Endothelial cell (in vitro differentiated cells): ENCODE measurements at places on chromosomes 4 and X. TPM values are rescaled to one million over a fixed set of nuclear protein-coding genes. Genes with fewer than 3 reads are reported as not detected.

GRCh38 chrX:22969411-22969810 lies 30.3 kb upstream of the DDX53 start:
- no peaks in the 10 kb centered on the region for H3K4me1 ChIP-seq
- DNase-seq = no peak
- no peaks in the 10 kb centered on the region for H3K36me3 ChIP-seq
- no peak overlapping the region for H3K4me3 ChIP-seq
- H3K27me3 ChIP-seq = peaks cover 2% of the 10 kb centered on the region

DNA sequence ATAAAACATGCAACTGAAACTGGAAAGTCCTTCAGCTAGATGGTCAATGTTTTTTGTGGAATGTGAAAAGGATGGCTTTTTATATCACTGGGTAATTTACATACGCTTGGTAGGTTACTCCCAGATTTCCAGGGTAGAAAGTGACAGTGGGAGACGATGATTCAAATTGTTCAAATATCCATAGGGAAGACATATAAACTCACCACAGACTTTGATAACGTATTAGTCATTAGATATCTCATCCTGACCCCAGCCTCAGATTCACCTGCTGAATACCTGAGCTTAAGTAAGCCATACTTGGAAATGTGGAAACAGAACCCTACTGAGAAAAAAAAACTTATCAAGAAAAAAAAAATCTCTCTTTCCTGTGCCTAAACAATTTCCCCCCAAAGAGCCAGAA lies 169.4 kb downstream of the ZNF674 start:
- no peak overlapping the region for H3K4me3 ChIP-seq
- no peak overlapping the region for H3K27ac ChIP-seq

DNA sequence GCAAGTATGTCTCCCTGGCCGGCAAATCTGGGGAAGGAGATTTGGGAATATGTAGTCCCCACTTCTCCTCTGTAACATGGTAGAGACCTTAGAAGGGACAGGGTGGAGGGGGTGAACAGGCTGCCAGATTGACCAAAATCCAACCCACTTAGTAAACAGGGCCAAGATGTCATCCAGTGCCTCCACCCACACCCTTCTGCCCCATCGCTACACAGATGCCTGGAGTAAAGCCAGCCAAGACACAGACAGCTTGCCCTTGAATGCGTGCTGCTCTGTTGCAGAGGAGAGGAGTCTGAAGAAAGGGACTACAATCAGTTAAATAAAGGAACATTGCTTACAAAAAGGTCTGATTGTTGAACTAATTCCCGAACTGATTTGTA lies 160.1 kb upstream of the LDB2 start:
- no peaks in the 10 kb centered on the region for H3K36me3 ChIP-seq
- H3K27ac ChIP-seq = no peak overlapping the region
- H3K27me3 ChIP-seq = no peaks in the 10 kb centered on the region
- H3K4me1 ChIP-seq = no peaks in the 10 kb centered on the region

GRCh38 chrX:121160987-121161386 lies 113.6 kb downstream of the GLUD2 start:
- H3K4me3 ChIP-seq = no peak overlapping the region
- H3K27me3 ChIP-seq = no peaks in the 10 kb centered on the region
- peaks cover 3% of the 10 kb centered on the region for H3K4me1 ChIP-seq
- H3K27ac ChIP-seq = no peak overlapping the region

DNA sequence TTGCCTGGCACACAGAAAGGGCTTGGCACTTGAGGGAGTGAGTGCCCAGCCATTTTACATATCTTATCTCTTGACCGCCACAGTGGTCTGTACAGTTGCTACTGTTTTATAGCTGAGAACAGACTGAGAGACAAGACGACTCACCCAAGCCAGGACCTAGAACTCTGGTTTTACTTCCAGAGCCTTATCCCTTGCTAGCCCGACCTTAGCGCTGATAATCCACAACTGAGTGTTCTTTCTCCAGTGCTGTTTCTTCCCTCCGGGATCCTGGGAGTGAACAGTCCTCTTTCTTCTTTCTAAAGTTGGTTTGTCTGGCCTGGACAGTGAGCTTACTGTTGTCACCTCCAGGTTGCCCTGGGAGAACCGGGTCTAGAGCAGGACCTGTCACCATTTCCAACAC lies 52.5 kb upstream of the TADA2B start:
- no peak overlapping the region for H3K4me3 ChIP-seq
- peaks cover 11% of the 10 kb centered on the region for H3K27me3 ChIP-seq
- peaks cover 32% of the 10 kb centered on the region for H3K4me1 ChIP-seq

DNA sequence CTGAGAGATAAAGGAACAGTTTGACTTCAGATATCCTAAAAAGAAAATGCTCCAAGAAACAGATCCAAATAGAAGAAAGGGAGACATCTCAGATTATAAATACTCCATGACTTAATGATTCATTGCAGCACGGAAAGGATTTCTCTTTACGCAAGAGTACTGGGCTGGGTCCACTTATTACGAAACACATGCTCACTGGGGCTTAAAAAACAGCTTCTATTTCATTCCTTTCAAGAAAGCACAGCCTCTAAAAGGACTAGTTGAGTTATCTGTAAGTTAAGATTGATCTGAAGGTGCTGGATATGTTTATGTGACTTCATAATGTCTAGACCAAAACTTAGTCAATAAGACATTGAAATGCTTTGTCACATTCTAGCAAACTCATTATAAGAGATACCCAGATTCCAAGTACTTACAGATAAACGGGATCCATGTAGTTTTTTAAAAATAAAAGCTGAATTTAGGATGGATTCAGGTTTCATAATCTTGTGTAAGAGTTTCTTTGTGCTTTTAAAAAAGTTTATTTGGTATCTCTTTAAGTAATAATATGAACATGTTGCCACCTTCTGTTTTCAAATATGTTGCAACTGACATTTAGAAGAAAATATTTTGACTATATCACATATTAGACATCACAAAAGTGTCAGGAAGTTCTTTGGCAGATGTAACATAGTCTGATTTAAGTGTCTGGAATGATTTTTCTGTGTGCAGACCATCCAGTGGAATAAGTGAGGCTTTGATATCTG lies 109.5 kb upstream of the MYOZ2 start:
- H3K4me1 ChIP-seq = no peaks in the 10 kb centered on the region
- peaks cover 5% of the 10 kb centered on the region for H3K27me3 ChIP-seq
- H3K4me3 ChIP-seq = no peak overlapping the region
- H3K27ac ChIP-seq = no peak overlapping the region

- no peaks in the 10 kb centered on the region for H3K27me3 ChIP-seq
- H3K27ac ChIP-seq = peak overlapping the region; percentile 37
These were observed 36.9 kb downstream of the SORBS2 start for GRCh38 chr4:185774845-185775680.

DNA sequence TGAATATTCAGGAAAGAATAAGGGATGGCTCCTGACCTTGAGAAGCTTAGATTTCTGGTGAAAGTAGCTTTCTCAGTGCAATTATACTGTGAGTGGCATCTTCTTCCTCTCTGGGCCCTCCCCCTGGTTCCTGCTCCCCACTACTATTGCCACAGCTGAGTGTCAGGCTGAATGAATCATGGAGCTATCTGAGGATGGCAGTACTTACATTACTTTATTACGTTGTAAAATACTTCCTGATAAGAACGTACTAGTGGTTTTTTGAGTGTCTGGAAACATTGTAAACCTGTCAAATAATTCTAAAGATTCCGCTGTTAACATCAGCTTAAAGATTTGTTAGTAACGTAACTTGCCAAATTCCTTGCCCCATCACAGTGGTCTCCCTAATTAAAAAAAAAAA lies 36.2 kb downstream of the ARHGAP10 start:
- peaks cover 3% of the 10 kb centered on the region for H3K4me1 ChIP-seq
- no peak for DNase-seq
- H3K36me3 ChIP-seq = no peaks in the 10 kb centered on the region
- H3K27ac ChIP-seq = no peak overlapping the region

DNA sequence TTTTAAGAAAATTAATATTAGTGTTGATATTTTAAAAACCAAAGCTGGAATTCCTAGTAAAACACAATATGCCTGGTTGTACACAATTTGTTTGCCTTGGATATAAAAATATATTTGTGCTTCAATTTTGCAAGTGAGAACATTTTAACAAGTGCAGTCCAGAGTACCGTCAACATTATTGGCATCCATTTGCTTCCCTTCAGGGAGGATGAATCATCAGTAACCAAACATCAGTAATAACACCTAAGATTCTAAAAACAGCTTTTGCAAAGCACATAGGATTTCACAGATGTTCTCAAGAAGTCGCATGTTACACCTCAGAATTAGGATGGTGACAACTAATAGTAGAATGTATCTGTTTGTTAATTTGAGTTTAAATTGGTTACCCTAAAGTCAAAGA lies 262.6 kb upstream of the BMP3 start:
- no peak overlapping the region for H3K4me3 ChIP-seq
- no peak overlapping the region for H3K27ac ChIP-seq
- H3K27me3 ChIP-seq = no peaks in the 10 kb centered on the region
- DNase-seq = no peak
- H3K4me1 ChIP-seq = no peaks in the 10 kb centered on the region

DNA sequence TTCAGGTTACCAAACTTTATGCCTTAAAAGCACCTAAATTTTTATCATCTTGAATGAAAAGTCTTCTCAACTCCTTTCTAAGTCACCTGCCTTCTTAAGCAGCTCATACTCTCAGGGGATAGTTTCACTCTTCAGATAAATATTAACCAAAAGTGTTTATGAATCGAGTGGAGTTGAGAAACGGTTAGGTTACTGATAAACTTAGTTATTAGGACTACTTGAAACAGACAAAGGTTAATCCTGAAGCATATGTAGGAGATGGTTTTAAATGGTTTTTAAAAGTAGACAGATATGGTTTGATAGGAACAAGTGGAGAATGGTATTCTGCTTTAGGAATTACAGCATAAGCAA lies 32.8 kb downstream of the CLDN22 start:
- H3K4me3 ChIP-seq = no peak overlapping the region
- H3K36me3 ChIP-seq = peaks cover 20% of the 10 kb centered on the region
- peaks cover 2% of the 10 kb centered on the region for H3K27me3 ChIP-seq
- no peak overlapping the region for H3K27ac ChIP-seq
- DNase-seq = no peak
- peaks cover 13% of the 10 kb centered on the region for H3K4me1 ChIP-seq

GRCh38 chrX:104372547-104372946 lies 117.8 kb upstream of the ESX1 start:
- H3K27ac ChIP-seq = no peak overlapping the region
- H3K4me1 ChIP-seq = no peaks in the 10 kb centered on the region
- DNase-seq = no peak
- no peaks in the 10 kb centered on the region for H3K27me3 ChIP-seq
- H3K4me3 ChIP-seq = no peak overlapping the region

GRCh38 chr4:173642509-173642908 lies 112.5 kb upstream of the HAND2 start:
- no peaks in the 10 kb centered on the region for H3K4me1 ChIP-seq
- no peak overlapping the region for H3K27ac ChIP-seq
- no peaks in the 10 kb centered on the region for H3K36me3 ChIP-seq
- peaks cover 2% of the 10 kb centered on the region for H3K27me3 ChIP-seq

DNA sequence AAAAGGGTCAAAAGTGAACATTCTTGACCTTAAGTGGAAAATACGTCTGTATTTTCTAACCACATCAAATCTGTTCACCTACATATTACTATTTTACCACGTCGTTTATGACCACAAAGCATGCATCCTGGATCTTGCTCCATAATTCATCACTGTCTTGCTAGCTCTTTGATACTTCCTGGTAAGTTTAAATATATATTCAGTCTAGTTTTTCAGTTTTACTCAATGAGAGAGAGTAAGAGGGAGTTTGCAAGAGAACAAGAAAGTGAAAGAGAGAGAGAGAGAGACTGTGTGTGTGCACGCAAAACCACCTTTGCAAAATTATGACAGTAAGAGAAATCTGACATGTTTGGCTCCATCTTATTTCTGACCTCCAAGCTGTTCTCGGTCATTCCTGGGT lies 173.7 kb upstream of the GALNTL6 start:
- H3K4me1 ChIP-seq = no peaks in the 10 kb centered on the region
- DNase-seq = no peak
- no peaks in the 10 kb centered on the region for H3K36me3 ChIP-seq

GRCh38 chr4:40916880-40917279 lies 167.1 kb downstream of the NSUN7 start:
- peak overlapping the region; percentile 33 for H3K4me3 ChIP-seq
- DNase-seq = peak; percentile 22
- H3K27ac ChIP-seq = no peak overlapping the region
- peaks cover 42% of the 10 kb centered on the region for H3K36me3 ChIP-seq

DNA sequence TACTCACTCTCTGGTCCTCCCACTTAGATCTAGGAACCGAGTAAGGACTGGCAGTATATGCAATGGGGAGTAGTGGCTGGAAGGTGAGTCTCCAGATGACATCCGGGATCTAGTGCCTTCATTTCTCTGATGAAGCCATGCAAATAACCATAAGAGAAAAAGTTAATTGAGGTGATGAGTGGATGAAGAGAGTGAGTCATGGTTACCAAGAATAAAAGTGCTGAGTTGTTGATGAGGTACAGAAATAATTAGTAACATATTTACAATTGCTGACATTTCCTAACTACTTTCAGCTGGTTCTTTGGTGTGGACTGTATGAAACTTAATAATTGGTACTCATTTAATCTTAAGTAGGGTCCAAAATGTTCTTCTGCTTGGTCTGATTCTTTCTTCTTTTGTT lies 146.7 kb upstream of the PITX2 start:
- no peaks in the 10 kb centered on the region for H3K4me1 ChIP-seq
- no peaks in the 10 kb centered on the region for H3K27me3 ChIP-seq
- H3K36me3 ChIP-seq = no peaks in the 10 kb centered on the region
- no peak for DNase-seq

GRCh38 chr4:142112451-142112850 lies 476.1 kb downstream of the IL15 start:
- H3K4me3 ChIP-seq = no peak overlapping the region
- H3K27ac ChIP-seq = no peak overlapping the region
- H3K27me3 ChIP-seq = no peaks in the 10 kb centered on the region
- DNase-seq = no peak

- H3K27ac ChIP-seq = no peak overlapping the region
- H3K4me3 ChIP-seq = no peak overlapping the region
- no peaks in the 10 kb centered on the region for H3K27me3 ChIP-seq
- H3K36me3 ChIP-seq = no peaks in the 10 kb centered on the region
- DNase-seq = no peak
- peaks cover 5% of the 10 kb centered on the region for H3K4me1 ChIP-seq
These were observed 97.8 kb downstream of the TMEM47 start for GRCh38 chrX:34559325-34559724.

DNA sequence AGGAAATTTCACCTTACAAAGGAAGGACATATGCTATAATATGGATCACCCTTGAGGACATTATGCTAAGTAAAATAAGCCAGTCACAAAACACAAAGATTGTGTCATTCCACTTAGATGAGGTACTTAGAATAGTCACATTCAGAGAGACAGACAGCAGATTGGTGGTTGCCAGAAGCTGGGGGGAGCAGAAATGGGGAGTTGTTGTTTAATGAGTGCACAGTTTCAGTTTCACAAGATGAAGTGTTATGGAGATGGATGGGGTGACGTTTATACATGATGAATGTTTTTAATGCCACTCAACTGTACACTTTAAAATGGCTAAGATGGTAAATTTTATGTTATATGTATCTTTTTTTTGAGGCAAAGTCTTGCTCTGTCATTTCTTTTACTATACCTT lies 14.8 kb upstream of the SPON2 start:
- H3K27ac ChIP-seq = no peak overlapping the region
- peaks cover 3% of the 10 kb centered on the region for H3K27me3 ChIP-seq

- no peaks in the 10 kb centered on the region for H3K36me3 ChIP-seq
- H3K4me1 ChIP-seq = no peaks in the 10 kb centered on the region
- H3K27me3 ChIP-seq = no peaks in the 10 kb centered on the region
- H3K27ac ChIP-seq = no peak overlapping the region
These were observed 86.5 kb upstream of the ZIC3 start for GRCh38 chrX:137479386-137479785.

Gene SHOX
- total RNA-seq = not detected

Gene DRD5
- total RNA-seq = not detected

Gene BEX5
- total RNA-seq = 45.4 TPM

Gene ADGRG2
- not detected for total RNA-seq

Gene SMARCAD1
- total RNA-seq = 43.0 TPM

Gene XAGE1B
- not detected for total RNA-seq

Gene AMTN
- total RNA-seq = not detected

Gene FAAH2
- total RNA-seq = 4.0 TPM
